ENCODE measurements at places on chromosomes 5 and 9.

DNA sequence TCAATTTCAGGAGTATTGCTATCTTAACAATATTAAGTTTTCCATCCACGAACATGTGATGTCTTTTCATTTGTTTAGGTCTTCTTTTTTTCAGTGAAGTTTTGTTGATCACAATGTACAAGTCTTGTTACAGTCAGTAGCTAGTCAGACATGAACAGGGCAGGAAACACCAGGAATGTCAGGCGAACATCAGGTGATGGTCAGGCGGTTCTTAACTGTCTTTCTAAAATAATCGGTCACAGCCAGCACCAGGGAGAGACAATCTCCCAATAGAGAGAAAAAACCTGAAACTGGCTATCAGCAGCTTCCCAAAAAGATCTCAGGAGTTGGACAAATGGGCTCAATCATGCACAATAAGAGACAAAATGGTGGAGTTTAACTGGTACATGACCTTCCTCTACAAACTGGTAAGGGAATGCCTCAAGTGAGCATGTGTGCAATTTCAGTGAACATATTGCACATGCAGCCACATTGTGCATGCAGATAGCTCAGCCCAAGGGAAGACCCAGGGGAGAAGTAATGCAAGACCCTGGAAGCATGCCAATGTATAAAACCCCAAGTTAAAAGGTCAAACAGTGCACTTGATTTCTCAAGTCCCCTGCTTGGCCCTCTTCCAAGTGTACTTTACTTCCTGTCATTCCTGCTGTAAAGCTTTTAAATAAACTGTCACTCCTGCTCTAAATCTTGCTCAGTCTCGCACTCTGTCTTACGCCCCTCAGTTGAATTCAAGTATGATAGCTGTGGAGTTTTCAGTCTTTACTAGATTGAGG is 176.1 kb upstream of the RASEF start:
- no peak for DNase-seq

DNA sequence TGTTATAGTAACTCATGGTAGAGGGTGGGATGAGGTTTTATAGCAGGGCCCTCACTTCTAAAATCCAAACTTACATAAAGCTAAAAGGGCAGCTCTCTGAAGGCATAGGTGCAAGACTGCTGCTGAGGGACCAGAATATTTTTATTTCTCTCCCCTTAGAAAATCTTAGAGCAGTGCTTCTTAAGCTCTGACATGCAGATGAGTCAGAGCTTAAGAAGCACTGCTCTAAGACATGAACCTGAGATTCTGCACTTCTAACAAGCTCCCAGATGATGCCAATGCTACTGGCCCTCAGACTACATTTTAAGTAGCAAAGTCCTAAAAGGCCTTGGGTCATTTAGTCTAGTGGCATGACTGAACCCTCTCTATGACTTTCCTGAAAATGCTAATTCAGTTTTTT is 97.6 kb upstream of the SPRY4 start:
- no peak for DNase-seq

DNA sequence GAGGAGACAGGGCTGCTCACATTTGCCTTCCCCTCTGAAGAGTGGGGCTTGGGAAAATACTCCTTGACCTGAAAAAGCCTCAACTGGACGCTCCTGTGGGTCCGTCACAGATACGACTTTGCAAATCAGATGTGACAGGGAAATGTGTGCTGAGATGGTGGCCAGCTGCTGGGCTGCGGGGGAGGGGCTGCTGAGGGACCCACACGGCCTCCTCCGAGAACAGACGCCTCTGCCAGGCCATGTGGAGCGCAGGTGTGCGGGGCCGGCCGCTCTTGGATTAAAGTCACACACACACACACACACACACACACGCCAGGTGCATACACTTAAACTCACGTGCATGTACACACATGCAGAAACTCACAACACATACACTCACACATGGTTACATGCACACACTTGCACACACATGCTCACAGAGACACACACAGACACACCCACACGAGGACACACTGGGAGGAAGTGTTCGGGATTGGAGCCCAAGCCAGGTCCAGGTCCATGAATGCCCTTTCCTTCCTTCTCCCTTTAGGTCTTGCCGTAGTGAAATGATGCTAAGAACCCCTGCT is 167.4 kb downstream of the GAPVD1 start:
- no peak for DNase-seq

GRCh38 chr5:59222687-59223511 is 640.0 kb downstream of the RAB3C start:
- DNase-seq = no peak

DNA sequence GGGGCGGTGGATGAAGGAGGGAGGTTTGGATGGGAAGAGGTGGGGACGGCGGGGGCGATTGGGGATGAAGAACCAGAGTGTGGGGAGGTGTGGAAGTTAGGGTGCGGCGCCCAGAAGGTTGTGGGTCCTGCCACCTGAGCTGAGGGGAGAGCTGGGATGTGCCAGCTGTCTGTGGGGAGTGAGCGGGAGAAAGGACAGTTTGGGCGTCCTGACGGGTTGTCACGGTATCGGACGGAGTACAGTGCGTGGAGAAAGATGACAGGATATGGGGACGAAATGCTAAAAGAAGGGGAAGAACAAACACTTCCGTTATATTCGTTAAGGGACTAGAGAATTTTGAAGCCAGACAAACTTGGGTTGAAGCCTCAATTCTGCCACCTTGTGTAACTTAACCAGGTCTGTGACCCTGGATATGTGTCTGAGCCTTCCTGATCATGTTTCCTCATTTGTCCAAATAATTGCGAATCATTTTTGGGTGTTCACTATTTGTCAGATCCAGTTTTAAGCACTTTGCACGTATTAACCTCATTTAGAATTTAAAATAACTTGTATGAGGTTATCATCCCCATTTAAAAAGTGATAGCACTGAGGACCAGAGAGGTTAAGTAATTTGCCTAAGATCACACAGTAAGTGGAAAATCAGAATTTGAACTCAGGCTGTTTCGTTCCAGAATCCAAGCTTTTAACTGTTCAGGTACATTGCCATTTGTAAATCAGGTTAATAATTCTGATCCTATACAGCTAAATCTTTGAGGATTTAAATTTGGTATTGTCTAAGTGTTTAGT is 689 bp downstream of the CNTRL start:
- no peak for DNase-seq

- DNase-seq = no peak
Observed at GRCh38 chr5:74974451-74975091, 77.8 kb downstream of the GCNT4 start.

DNA sequence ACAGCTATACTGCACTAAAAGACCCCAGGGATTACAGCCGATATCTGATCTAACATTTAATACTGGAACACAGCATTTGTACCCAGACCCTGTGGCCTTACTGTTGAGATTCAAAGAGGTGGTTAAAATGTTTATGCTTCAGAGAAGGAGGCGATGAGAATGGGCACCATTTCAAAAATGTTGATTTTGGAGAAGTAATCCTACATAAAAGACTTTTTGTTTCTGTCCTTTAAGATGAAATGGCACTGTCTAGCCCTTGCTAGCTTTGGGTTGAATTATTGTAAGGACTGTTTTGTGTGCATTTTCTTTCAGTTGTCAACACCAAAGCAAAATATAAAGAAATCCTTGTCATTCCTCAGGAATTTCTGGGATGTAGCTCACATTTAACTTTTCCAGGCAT is 288.5 kb upstream of the ANKH start:
- no peak for DNase-seq

- no peak for DNase-seq
Observed at GRCh38 chr5:59436364-59437148, 457.0 kb downstream of the PDE4D start.

GRCh38 chr5:37840053-37841034 is 503 bp upstream of the GDNF start:
- DNase-seq = no peak

DNA sequence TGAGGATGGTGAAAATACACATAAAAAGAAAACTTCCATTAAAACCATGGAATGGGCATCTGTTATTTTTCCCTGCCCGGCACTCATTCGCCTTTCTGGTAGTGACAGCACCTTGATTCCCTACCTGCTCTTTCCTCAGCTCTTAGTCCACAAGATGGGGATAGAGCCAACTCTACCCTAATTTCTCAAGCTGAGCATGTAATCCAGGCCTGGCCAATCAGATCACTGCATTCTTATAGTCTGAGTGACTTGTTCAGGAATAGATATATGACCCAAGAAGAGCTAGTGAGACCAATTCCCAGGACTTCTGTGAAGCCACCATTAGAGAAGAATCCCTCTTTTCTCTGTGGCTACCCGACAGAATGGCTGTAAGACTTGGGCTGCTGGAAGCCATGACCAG is 58.1 kb downstream of the TSSK1B start:
- no peak for DNase-seq

DNA sequence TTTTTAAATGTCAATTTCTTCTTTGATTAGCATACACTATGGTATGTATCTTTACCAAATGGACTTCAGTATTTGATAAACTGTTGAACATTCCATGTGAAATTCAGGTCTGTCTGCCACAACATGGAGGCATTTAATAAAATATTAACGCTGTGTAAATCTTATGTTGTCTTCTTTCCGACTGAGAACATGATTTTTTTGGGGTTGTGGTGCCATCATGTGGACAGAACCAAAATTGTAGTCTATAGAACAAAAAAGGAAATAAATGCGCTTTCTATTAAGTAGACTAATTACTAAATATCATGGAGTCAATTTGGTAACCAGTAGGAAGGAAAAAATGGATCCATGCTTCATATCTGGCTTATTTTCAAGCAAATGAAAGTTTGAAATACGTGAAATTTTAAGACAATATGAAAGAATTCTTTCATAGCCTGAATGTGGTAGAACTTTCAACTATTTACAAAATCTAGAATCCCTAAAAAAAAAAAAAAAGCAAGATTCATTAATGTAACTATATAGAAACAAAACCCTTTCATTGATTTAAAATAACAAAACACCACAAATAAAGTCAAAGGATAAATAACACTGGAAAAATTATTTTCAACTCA is 2.8 kb upstream of the PLK2 start:
- no peak for DNase-seq

- no peak for DNase-seq
Observed at GRCh38 chr5:151671950-151672349, 14.8 kb downstream of the SPARC start.

DNA sequence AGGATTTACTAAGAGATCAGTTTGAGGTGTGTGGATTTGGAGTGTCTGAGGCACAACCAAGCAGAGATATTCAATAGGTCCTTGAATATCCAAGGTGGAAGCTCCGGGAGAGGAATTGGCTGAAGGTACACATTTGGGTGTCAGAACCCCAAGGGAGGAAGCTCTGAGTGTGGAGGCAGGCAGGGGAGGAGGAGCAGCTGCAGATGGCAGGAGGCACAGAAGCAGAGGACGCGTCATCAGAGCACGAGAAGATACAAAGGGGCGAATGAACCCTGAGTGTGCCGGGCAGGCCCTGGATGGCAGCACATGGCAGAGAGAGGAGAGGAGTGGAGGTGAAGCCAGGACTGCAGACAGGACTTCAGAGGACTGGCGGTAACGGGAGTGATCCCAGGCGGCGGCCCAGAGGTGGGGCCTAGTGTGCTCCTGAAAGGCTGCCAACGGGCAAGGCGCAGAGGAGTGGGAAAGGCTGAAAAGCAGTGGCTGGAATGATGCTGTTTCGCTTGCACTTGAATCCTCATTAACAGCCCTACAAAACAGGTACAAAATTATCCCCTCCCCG is 179.8 kb downstream of the FANCC start:
- DNase-seq = no peak

- no peak for DNase-seq
Observed at GRCh38 chr9:93580654-93581380, 4.4 kb downstream of the PHF2 start.

DNA sequence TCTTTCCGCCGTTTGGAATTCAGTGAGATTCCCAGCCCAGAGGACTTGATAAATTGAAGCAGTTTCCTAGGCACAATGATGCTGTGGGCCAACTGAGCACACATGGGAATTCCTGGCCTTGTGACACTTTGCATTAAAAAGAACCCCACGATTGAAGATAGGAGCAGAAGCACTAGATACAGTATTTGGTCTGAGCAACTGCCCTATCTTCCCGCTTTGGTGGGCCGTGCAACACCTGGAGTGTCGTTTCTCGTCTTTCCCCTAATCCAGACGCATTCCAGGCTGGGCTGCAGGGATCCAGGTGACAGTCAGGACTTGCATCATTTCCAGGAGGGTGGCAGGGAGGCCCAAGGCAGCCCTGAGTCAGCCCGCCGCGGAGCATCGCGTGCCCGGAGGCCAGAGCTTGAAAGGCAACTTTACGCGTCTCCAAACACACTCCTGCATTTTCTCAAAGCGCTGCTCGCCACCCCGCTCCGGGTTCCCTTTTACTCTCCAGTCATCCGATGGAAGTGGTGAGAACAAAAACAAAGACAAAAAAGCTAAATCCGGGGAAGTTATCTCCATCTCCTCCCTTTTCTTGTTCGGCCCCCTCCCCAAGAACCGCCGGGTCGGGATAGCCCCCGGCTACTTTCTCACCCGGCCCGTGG is 753 bp upstream of the STC2 start:
- no peak for DNase-seq

GRCh38 chr5:52073993-52074689 is 690.9 kb downstream of the ISL1 start:
- no peak for DNase-seq

GRCh38 chr9:136643596-136644342 is 18.9 kb upstream of the EGFL7 start:
- no peak for DNase-seq

- DNase-seq = no peak
Observed at GRCh38 chr9:69326261-69326660, 1.2 kb downstream of the ENTREP1 start.

DNA sequence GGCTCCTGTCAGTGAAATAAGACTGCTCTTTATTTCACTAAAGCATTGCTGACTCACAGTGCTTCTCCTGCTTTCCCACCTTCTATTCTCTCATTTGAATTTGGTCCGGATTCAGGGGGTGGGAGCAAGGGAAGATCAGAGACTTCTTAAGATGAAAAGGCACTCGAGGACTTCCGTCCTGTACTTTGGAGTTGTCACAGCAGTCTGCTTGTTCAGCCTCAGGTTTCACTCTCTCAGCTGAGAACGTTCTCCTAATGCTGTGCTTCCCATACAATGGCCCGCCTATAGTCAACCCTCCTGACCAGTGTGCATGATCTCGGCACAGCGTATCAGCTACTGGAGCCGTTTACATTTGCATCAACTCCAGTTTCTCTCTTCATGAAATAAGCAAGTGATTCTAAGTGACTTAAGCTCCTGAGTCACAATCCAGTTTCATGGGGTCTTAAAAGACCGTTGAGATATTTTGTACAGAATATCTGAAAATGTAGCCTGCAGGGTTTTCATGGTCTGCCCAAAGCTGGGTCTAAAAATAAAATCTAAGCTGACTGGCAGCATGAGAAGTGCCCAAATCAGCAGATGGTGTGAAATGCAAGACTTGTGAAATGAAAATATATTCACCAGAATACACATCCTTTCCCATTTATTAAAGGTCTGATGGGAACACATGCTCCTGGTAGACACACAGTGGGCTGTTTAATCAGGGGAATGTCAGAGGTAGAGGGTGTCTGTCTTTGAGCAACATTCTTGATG is 145.0 kb downstream of the ADCY2 start:
- no peak for DNase-seq

GRCh38 chr5:89694026-89694550 is 715.5 kb downstream of the CETN3 start:
- DNase-seq = no peak

DNA sequence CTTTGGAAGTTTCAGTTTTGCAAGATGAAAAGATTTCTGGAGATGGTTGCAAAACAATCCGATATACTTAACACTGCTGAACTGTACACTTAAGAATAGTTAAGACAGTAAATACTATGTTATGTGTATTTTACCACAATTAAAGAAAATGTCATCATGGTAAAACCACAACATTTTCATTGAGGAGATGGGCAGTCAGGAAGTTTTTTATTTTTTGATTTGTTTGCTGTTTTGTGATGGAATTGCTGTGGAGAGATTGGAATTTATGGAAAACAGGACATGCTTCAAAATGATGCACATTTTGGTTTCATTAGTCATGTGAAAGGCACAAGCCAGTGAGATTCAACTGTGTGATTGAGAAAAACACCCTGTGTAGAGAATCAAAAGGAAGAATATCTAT is 90.5 kb upstream of the AGXT2 start:
- DNase-seq = no peak
